ENCODE measurements at places on chromosomes 1 and 21.

DNA sequence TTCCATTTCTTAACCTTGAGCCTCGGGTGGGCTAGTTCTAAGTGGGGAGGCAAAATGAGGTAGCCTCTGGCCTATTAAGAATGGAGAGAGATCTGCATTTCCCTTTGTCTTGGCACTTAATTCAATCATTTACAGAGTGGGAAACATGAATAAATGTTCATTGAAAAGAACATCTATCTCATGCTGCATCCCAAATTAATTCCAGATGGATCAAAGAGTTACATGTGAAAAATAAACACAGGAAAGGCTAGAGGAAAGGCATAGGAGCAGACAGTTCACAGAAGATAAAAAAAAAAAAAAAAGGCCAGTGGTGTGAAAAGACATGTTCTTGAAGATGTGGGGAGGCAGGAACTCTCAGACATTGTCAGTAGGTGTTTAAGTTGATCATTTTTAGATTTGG is 35.7 kb upstream of the EPS8L3 start:
- peaks cover 46% of the 10 kb centered on the region for H3K4me1 ChIP-seq
- H3K27ac ChIP-seq, result no peak overlapping the region
- H3K36me3 ChIP-seq, result no peaks in the 10 kb centered on the region
- H3K27me3 ChIP-seq, result no peaks in the 10 kb centered on the region
- H3K4me3 ChIP-seq, result no peak overlapping the region
- DNase-seq, result no peak

DNA sequence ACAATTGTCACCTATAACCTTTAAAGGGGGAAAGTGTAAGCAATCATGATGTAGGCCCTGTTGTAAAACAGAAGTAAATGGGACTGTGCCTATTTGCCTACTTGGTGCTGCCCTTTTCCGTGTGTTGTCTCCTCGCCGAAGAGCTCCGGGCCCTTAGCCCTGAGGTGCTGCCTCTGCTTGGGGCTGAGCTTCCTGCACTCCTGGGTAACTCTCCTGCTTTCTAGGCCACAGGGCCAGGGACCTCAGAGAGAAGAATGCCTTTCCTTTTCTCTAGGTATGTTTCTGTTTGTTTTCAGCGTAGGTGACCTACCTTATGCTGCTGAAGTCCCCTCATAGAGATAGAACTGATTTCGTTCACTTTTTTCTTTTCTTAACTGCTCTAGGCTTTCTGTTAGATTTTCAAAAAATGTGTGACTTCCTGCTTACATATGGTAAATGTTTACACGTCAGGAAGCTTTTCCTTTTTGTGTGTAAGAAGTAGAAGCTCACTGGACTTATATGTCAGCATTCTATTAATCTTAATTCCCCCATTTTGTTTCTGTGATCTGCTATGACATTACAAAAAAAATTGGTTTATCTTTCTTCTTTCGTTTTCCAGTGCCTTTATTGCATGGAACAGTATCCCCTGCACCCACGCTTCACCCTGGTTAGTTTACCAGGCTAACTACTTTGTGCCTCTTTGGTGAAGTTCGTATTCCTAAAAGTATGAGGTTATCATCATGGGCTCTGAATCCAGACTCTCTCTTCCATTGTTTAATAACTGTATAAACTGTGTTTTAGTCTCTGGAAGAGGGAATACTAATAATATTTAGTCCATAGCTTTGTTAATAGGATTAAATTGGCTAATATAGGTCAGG is 61.7 kb downstream of the ITSN1 start:
- no peaks in the 10 kb centered on the region for H3K36me3 ChIP-seq
- no peak overlapping the region for H3K4me3 ChIP-seq
- no peaks in the 10 kb centered on the region for H3K4me1 ChIP-seq
- DNase-seq, result no peak

DNA sequence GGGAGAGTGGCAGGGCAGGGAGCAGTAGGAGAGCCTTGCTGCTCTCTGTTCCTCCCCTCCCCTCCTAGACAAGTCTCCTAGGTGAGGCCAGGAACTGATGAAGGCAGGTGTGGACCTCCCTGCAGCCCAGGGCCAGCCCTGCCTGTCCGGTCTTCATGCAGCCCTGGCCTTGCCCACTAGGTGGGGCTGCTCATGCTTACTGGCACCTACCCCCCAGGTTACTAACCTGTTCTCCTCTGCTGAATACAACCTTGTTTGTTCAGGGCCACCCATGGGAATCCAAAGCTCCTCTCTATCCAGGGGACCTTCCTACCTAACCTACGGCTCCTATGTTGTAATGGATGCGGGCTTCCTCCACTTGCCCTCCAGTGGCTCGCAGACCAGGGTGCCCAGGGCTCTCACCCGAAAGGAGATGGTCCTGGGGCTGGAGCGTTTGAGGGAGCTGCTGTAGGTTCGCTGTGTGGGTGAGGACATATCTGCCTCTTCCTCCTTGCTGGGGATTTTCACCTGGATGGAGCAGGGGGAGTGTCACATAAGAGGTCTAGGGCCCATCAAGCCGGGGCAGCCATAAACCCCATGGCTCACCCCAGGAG is 7.9 kb upstream of the TNNT2 start:
- DNase-seq, result no peak
- no peaks in the 10 kb centered on the region for H3K4me1 ChIP-seq
- H3K27me3 ChIP-seq, result no peaks in the 10 kb centered on the region
- no peak overlapping the region for H3K4me3 ChIP-seq
- H3K27ac ChIP-seq, result no peak overlapping the region

DNA sequence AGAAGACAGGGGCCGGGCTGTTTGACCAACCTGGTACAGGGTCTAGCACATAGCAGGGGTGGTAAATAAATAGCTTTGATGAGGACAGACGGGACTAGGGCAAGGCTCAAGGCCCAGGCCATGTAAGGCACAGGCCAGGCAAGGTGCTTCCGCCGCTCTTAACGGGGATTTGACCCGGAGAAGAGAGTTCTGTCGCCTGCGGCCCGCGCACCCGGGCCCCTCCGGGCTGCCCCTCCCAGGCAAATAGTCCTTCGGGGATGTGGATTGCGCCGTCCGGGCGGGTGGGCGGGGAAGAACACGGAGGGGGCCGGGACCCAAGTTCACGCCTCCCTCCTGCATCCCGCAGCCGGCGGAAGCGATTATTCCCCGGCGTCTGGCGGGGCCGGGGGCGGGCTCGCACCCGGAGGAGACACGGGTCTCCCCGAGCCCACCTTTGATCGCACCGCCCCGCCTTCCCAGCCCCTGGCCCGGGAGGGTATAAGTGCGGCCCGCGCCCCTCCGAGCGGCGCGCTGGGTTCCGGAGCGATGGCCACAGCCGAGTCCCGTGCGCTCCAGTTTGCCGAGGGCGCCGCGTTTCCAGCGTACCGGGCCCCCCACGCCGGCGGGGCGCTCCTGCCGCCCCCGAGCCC is at the start of gene MIXL1:
MIXL1 (plus strand) TSS at position 508 of the 629 bp plus-strand sequence; CDS start at position 526, 18 bp downstream.
- H3K4me3 ChIP-seq, result peak within 1 kb of the TSS; percentile 41
- H3K36me3 ChIP-seq, result no peaks in the 10 kb centered on the region
- no peak for DNase-seq
- H3K4me1 ChIP-seq, result peaks cover 13% of the 10 kb centered on the region
- H3K27me3 ChIP-seq, result no peaks in the 10 kb centered on the region

- no peaks in the 10 kb centered on the region for H3K27me3 ChIP-seq
- H3K4me3 ChIP-seq, result no peak overlapping the region
- no peak for DNase-seq
- no peaks in the 10 kb centered on the region for H3K4me1 ChIP-seq
Measured at GRCh38 chr1:183002267-183002666, 21.0 kb upstream of the LAMC1 start.
